ENCODE measurements at places on chromosomes 6 and 20.
A peak's percentile ranks its signal among the peaks of the same experiment; 100 is the strongest.

DNA sequence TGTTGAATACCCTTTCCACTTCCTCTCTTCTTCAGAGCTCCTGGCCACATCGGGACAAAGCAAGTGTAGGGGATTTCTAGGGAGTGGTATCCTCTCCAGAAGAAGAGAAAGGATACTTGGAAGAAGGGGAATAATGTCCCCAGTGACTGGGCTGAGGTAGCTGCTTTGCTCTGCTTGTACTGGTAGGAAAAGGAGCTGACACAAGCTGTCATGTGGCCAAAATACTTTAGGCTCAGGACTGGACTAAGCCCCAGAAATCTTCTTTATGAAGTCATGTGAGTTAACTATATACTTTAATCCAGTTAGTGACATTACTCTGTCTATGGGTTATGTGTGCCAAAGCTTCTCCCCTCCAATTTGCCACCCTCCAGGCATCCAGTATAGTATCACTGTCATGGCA lies 40.5 kb downstream of the AKIRIN2 start:
- no peak for DNase-seq

DNA sequence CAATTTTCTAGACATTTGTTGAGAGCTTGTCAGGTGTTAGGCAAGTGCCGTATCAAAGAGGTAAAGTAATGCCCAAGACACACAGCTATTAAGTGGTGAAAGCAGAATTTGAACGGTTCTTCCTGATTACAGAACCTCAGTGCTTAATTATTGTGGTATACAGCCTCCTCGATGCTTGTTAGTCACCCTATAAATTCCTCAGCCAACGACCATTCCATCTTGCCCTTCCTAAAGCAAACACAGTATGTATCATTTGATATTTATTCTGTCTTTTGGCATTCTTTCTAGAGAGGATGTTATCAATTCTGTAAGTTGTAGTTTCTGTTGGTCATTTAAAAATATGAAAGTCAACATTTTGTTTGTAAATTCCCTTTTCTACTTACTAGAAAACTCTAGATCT lies 297.8 kb upstream of the BMP2 start:
- no peak for DNase-seq

- no peak for DNase-seq
Observed at GRCh38 chr20:18188434-18188833, 50.8 kb downstream of the KAT14 start.

DNA sequence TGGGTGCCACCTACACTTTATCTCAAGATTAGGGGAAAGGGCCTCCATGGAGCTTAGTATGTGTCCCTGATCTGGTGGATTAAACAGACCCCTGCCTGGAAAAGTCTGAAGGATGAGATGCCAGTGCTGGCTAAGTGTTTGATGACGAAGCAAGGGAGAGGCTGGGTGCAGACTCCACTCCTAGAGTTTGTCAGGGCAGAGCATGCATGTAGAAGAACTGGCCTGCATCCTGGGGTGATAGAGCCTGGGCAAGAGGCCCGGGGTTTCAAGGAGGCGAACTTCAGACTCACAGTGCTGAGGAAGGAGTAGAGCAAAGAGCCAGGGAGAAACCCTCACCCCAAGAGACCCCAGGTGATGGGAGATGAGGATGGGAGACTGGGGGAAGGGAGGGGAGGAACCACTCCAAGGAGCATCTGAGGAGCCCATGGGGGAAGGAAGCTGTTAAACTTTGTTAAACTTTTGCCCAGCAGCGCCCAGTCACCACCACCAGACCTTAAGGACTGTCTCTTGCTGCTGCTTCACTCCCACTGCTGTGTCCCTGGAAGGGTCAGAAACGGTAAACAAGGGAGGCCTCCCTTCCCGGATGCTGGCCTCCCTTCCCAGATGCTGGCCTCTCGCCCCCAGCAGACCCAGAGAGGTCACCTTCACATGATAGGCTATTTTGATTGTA lies 61.6 kb downstream of the RPRD1B start:
- DNase-seq, result no peak

- DNase-seq, result no peak
Observed at GRCh38 chr6:166105341-166106075, 62.1 kb downstream of the TBXT start.

GRCh38 chr6:27623103-27623502 lies 150.2 kb upstream of the ZNF184 start:
- no peak for DNase-seq

DNA sequence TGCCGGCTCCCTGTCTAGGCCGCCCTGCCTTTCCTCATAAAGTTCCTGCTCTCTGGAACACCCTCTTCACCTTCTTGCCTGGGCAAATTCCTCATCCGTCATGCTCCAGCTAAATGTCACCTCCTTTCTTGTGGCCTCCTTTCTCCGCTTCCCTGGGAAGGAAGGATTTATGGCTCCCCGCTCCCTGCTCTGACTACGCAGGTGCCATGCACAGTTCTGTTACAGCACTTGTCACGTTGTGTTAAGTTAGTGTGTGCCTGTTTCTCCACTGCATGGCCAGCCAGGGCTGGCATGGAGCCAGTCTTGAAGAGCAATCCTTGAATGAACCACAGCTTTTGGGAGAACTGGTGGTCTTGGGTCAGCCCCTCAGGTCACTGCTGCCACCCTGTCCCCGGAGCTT lies 61.7 kb downstream of the CD40 start:
- DNase-seq, result no peak

GRCh38 chr20:48813930-48814546 lies 13.8 kb downstream of the PREX1 start:
- DNase-seq, result no peak

GRCh38 chr6:115133790-115134189 lies 791.0 kb upstream of the HS3ST5 start:
- DNase-seq, result no peak

DNA sequence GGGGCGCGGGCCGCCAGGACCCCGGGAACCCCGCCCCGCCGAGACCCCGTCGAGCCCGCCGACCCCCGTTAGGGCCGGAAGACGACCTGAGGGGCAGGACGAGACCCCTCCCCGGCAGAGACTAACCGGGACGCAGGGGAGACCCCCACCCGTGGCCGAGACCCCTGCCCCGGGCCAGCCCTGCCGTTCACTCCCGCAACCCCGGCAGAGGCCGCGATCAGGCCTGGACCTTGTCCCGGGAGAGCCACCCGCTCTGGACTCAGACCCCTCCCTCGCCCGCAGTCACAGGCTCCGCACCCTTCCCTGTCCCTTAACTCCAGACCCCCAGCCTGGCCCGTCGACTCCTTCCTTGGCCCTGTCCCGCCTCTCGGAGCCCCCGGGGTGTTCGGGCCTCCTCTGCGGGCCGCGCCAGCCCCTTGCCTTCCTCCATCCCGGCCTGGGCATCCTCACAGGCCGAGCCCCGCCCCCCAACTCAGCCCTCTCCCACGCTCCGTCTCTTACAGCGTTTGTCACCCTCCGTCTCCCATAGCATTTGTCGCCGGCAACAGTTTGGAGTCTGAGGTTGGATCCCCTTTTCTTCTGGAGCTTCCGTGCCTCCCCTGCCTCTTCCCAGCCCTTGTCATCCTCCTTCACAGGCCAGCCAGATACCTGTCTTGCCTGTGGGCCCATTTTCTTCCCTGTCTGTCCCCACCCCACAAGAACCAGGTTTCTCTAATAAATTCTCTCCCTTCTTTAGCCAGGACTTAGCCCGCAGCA lies 569 bp downstream of the TCEA2 start:
- DNase-seq, result no peak

DNA sequence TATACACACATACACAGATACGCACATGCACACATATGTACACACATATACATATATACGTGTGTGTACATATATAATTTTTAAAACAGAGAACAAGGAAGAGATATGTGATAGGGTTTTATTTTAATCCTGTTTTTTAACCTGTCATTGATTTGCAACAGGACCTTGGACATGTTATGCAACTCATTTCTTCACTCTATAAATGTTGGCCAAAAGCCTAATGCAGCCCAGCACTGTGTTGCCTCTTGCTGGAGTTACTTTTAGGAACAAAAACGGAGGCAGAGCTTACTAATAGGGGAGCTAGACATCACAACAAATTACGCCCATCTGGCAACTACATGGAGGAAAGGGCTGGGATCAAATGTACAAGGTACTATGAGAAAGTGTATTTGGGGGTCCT lies 179.9 kb upstream of the TAB2 start:
- no peak for DNase-seq

DNA sequence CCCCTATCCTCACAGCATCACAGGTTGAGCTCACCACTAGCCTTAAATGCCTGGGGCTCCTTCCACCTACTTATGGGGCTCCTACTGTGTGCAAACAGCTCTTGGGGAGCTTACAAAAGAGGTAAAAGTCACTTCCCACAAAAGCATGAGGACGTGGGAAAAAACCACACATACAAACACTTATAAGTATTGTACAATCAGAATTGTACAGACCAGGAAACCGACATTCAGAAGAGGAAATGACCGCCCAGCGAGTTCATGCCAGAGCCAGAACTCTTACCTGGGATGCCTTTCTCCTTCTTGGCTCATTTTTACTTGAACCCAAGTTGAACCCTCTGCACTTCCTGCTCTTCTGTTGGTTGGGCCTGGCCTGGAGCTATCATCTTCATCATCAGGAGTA lies 6.3 kb upstream of the PPP1R16B start:
- no peak for DNase-seq

- DNase-seq, result peak; percentile 79
Observed at GRCh38 chr20:47019121-47019824, 124.6 kb downstream of the EYA2 start.

GRCh38 chr20:50226093-50226974 lies 35.7 kb downstream of the CEBPB start:
- no peak for DNase-seq

DNA sequence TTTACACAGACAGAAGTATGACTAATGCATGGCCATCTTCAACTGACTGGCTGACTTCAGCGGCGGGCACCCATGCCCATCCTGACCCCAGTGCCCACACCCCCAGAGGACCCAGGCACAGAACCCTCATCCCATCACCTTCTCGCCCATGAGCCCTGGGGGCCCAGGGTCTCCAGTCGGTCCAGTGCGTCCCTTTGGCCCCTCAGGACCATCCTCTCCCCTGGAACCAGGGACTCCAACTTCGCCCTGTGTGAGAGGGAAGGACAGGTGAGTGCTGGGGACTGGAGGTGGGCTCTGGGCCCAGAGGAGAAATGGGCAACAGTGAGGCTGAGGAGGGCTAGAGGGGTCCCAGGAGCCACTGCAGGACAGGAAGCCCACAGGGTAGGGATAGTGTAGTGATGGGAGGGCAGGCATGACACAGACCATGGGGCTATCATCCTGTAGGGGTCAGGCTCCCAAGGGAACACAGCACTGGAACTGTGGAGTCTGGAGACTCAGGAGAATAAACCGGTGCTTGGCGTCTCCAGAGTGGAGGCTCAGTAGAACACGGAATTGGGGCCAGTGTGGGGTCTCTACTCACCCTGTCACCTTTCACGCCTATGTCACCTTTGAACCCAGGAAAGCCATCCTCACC lies 16.7 kb downstream of the COL11A2 start:
- no peak for DNase-seq

DNA sequence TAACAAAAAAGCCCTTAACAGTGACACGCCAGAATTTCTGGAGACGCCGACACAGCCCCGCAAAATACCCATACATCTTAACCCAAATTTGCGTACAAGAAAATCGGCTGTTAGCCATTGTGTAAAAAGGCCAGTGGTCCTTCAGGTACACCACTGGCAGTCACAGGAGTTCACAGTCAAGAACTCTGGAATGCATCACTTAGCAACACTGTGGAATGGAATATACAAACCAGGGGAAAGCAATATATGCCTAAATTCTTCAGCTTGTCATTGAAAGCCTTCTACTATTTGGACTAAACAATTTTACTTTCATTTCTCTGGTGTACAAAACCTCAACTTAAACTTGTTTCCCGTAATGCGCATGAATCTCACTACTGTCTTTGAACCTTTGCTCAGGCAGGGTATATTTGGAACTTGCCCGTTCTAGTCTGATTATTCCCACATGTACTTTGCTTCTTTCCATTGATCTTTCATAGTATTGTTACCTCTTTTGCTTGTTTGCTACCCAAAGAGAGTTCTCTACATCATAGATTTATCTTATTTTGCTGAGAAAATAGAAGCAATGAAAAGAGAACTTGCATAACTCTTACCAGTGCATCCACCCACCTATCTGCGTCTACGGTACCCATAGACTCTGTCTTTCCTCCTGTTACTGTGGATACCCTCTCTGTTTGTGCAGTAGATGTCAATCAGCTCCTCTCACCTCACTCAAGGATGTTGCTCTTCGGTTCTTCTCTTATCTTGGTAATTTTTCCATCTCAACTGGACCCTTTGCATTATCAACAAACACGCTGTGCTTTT lies at the start of gene ARMH2:
TSS of gene ARMH2 (minus strand) at position 178 of the 801 bp plus-strand sequence. CDS start at position 118, 60 bp downstream.
- DNase-seq, result no peak

DNA sequence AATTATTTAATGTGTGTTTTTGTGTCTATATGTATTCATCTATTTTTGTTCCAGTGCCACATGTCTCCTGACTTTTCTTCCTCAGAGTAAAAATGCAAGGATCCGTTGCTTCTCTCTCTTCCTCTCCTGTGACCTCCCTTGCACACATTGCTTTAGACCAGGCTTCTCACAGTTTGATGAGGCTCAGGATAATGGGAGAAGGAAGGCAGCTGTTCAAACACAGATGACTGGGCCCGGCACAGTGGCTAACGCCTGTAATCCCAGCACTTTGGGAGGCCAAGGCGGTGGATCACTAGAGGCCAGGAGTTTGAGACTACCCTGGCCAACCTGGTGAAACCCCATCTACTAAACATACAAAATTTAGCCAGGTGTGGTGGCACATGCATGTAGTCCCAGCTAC lies 241.9 kb downstream of the SAMD5 start:
- no peak for DNase-seq

DNA sequence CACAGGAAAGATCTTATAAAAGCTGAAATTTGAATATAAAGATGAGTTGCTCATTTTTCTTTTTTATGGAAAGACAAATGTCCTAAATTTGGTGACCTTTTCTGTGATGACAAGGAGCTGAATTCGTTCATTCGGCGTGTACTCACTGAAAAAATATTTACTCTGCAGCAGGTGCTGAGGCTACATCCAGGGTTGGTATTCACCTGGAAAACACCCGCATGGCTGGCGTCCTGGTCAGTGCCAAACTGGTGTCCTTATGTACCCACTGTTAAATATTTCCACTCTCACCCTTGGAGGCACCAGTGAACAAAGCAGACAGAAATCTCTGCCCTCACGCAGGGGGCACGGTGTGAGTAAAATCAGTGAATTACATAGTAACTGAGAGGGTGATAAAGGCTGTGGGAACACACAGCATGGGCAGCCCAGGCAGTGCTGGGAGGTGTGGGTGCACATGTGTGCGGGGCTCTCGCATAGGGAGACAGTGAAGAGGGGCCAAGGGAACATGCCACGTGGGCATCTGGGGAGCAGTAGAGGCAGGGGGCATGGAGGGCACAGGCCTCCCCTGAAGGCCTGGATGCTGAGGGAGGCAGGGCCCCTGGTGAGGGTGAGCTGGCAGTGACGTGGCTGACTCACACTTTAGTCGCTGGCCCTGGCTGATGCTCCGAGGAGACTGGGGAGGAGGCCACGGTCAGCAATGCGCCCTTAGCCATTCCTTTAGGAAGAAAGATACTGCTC lies 89.7 kb downstream of the INSM1 start:
- no peak for DNase-seq

GRCh38 chr6:163287626-163288025 lies 126.9 kb upstream of the QKI start:
- DNase-seq, result no peak

- no peak for DNase-seq
Observed at GRCh38 chr6:170073846-170074245, 217.0 kb downstream of the DLL1 start.
